ENCODE measurements at places on chromosomes 4 and X. TPM values are rescaled to one million over a fixed set of nuclear protein-coding genes. Genes with fewer than 3 reads are reported as not detected.

GRCh38 chr4:64341711-64342110 is 67.5 kb downstream of the TECRL start:
- DNase-seq, result no peak

GRCh38 chrX:123093792-123094191 is 90.3 kb upstream of the GRIA3 start:
- DNase-seq, result no peak

DNA sequence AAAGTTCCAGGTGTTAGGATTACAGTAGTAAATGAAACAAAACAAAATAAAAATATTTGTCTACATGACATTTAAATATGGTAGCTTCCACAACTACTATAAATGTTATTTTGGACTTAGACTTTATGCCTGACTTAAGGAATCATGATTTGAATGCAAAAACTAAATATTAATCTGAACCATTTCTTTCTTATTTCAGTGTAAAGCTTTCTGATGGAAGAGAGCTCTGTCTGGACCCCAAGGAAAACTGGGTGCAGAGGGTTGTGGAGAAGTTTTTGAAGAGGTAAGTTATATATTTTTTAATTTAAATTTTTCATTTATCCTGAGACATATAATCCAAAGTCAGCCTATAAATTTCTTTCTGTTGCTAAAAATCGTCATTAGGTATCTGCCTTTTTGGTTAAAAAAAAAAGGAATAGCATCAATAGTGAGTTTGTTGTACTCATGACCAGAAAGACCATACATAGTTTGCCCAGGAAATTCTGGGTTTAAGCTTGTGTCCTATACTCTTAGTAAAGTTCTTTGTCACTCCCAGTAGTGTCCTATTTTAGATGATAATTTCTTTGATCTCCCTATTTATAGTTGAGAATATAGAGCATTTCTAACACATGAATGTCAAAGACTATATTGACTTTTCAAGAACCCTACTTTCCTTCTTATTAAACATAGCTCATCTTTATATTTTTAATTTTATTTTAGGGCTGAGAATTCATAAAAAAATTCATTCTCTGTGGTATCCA is 1.6 kb downstream of the CXCL8 start:
- DNase-seq, result no peak

GRCh38 chr4:82745173-82745842 is 53.3 kb downstream of the SCD5 start:
- DNase-seq, result no peak

GRCh38 chr4:5650040-5650439 is 58.3 kb downstream of the EVC2 start:
- DNase-seq, result no peak

DNA sequence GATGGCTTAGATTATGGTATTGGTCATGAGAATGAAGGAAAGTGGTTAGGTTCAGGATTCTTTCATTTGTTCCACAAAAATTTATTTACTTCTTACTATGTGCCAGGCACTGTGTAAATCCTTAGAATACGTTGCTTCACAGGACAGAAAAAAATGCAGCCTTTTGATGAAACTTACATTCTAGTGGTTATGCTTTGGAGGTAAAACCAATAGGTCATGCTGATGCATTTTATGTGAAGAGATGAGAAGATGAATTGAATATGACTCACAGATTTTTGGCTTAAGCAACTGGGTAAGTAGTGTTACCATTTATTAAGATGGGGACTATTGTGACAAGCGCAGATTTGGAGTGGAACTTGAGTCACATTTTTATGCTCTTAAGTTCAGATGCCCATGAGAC is 165.3 kb downstream of the GLRA2 start:
- DNase-seq, result no peak

- DNase-seq, result no peak
Observed at GRCh38 chr4:7512428-7512827, 77.7 kb upstream of the PSAPL1 start.

DNA sequence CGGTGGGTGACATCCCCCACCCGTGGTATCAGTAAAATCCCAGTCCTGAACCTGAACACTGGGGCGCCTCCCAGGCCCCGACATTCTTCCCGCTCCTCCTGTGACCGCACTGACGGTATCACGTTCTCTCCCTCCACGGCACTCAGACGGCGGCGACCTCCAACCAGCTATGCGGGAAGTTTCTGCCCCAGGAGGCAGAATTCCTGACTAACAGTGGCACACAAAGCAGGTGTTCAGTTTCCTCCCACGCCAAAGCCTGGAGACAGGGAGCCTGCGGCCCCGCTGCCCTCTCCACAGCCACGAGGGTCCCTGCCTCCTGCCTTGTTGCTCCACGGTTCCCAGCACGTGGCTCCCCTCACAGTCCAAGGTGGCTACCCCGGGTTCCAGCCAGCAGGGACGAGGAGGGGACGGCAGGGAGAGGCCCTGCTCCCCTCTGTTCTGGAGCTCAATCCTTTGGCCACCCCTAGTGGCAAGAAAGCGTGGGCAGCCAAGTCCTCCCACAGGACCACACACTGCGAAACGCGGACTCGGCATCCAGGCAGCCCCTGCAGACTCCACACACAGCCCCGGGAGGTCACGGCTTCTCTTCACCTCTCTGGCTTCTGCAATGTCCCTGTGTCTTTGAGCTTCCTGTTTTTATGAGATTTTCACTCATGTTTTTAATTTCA is 15.2 kb downstream of the CTBP1 start:
- no peak for DNase-seq

DNA sequence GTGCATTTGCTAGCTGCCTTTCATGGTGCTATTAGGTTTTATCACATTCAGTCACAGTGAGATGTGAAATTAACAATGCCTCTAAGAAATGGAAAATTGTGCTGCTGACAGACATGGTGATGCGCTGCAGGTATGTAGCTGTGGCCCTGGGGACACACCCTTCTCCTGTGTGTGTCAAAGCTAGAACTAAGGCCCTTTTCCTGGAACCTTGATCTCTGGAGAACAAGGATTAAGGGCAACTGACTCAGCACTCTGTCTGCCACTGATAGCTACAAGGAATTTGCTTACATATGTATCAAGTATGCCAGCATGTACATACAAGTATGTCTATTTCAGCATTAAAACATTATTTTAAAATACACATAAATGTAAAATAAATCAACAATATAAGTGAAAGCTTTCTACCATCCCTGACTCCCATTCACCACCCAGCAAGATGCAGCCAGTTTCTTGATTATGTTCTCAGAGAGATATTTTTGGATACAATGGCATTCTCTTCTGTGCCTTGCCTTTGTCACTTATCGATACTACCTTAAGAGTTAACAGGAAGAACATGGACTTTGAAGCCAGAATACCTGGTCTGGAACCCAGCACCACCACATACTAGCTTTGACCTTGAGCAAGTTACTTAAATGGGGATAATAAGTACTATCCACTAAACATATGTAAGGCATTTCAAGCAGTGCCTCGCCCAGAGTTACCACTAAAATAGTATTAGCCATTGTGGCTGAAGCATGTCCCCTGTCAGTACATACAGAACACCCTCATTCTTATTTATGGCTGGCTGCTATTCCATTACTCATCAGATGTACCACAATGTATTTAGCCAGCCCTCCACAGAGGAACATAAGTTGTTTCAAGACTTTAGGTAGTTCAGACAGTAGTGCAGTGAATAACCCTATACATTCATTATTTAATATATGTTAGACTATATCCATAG is 68.5 kb downstream of the NPNT start:
- DNase-seq, result no peak

DNA sequence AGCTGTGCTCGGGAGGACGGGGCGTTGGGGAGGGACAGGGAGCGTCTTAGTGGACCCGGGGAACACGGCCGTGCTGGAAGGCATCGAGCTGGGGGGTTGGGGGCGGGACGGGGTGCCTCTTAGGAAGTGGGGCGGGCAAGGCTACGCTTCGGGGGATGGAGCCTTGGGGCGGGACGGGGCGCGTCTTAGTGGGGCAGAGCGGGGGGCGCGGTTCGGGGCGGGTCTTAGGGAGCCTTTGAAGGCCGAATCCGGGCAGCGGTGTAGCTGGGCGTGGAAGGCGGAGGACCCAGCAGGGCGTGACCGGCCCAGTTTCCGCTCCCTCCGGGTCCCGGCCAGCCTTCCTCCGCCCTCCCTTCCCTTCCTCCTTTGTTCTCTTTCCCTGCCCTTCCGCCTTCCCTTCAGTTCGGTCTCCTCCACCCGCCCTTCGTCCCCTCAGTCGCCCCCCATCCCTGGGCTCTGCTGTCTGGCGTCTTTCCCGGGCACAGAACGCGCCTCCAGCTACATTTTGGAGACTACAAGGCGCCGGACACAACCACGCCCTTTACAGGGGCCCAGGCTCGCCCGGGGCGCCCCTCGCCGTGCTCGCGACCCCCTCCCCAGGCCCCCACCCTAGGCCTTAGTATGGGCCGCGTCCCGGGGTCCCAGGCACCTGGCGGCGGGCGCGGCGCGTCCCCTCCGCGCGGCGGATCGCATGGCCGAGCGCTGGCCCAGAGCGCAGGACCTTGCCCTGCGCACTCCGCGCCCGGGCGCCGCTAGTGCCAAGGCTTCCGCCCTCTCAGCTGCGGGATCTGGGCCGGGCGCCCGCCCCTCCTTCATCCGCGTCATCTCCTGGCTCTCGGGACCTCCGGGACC is at the start of gene ARSD:
Gene ARSD, minus strand, starts transcription at position 757 of the 852 bp plus-strand sequence. Its CDS starts 64 bp downstream, at position 693.
- DNase-seq, result no peak

GRCh38 chr4:152559641-152560040 is 23.7 kb upstream of the FBXW7 start:
- DNase-seq, result no peak

GRCh38 chrX:118502161-118502789 is 6.7 kb downstream of the DOCK11 start:
- DNase-seq, result no peak

GRCh38 chrX:73877687-73878086 is 314.7 kb downstream of the CHIC1 start:
- DNase-seq, result no peak

DNA sequence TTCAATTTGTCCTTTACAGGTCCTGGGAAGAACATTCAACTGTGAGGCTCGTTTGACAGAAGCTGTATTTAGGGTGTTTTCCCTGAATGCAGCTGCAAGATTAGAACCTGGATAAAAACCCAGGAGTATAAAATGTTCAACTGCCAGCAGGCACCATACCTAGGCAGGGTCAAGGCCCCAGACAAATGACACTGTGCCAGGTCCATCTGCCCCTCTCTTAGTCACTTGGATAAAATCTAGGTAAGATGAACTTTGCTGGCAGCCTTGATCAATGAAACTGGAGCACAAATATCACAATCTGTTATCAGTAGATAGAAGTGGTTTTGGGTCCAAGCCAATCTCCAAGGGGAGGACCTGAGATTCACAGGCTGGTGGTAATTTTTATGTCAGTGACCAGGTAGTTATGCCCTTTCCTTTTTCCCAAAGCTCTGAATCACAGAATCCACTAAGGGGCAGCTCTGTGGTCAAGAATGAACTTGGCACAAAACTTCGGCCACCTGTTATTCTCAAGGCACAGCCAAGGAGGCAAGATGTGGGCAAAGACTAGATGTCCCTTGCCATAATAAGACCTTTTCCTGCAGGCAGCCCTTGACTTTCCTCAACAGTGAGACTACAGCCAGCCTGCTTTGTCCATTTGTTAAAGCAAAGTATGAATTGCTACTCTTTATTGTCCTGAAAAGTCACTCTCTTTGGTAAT is 501.0 kb downstream of the PPARGC1A start:
- DNase-seq, result no peak

GRCh38 chr4:70754990-70755688 is 33.4 kb downstream of the RUFY3 start:
- DNase-seq, result peak; percentile 35

DNA sequence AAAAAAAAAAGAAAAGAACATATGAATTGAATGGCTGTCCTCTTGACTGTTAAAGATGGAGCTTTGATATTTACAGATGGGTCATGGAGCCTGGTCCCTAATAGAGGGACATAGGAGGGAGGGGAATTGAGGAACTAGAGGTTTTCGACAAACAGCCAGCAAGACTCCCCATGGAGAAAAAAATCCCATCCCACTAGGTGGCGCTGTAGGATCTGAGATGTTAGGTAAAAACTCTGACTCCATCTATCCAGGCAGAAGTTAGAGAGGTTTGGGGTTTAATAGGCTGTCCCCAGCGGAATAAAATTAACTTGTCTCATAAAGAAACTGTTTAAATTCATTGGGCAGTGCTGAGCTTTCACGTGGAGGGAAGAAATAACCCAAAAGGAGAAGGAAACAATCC is 45.9 kb downstream of the HMGB2 start:
- peak; percentile 77 for DNase-seq

DNA sequence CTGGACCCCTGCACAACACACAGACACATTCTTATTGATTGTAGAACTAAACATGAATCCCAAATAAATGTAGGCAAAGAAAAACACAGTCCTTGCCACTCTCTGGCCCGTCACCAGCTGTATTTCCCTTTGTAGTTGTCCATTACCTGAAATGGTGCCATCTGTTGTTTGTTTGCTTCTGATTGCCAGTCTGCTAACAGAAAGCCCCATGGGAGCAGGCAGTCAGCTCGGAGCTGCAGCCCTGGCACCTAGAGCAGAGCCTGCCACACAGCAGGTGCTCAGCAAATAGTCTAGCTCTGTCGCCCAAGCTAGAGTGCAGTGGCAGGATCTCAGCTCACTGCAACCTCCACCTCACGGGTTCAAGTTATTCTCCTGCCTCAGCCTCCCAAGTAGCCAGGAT is 28.9 kb downstream of the CPLX1 start:
- peak; percentile 52 for DNase-seq

GRCh38 chr4:159010563-159011260 is 92.2 kb upstream of the RAPGEF2 start:
- no peak for DNase-seq

The NXF2B gene
- not detected for total RNA-seq

The KLHL2 gene
- total RNA-seq, result 39.6 TPM

The ASB5 gene
- total RNA-seq, result not detected

The MAGEC2 gene
- total RNA-seq, result not detected

Data from OCI-LY7 (cell line).